Lung microvascular endothelial cell (primary cell): ENCODE measurements at places on chromosomes 5 and 9. TPM values are rescaled to one million over a fixed set of nuclear protein-coding genes. Genes with fewer than 3 reads are reported as not detected.

DNA sequence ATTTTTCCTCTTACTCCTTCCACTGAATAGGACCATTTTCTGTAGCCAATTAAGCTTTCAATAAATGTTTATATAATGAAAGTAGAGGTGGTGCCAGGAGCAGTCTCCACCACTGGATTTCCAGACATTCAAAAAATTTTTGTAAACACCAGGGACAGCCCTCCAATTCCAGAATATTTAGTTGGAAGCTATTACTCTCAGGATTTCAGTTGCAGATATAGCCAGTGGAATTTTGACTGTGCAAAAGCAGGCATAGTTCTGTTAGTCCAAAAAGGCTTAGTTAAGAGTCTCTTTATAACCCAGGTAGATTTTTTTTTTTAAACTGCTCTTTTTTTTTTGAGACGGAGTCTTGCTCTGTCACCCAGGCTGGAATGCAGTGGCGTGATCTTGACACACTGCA, 138.1 kb upstream of the DMRT1 start:
- DNase-seq: no peak

GRCh38 chr5:167155387-167156005, 1135.9 kb upstream of the WWC1 start:
- no peak for DNase-seq

GRCh38 chr9:97847474-97848214, 5.4 kb upstream of the FOXE1 start:
- DNase-seq: no peak

FAM200C gene
- total RNA-seq: 2.0 and 3.2 TPM in 2 replicates

GRCh38 chr9:121071370-121071755, 3.4 kb upstream of the CNTRL start:
- DNase-seq: no peak

DNA sequence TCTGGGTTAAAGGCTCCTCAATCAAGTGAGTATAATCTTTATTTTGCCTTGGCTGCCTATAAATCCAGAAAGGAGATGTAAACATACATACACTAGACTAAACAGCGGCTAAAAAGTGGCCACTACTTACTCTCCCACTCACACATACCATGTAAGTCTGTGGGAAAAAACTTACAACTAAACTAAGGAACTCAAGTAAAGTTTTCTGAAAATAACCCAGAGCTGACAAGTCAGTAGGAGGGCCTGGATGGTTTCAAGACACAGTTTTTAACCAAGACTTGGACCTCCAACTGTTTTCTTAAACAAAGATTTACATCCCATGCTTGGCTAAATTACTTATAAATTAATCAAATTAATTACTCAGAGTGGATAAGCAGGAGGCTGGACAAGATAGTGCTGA, 64.5 kb downstream of the CEP120 start:
- DNase-seq: no peak
